Stimulated activated CD8-positive, alpha-beta memory T cell treated with anti-CD3 and anti-CD28 coated beads, Interleukin-4, amount 100 ng/mL, for 4 hours (primary cell): ENCODE measurements at places on chromosomes 2 and 18.

- DNase-seq = no peak
Measured at GRCh38 chr2:100813527-100813926, 6.4 kb upstream of the NPAS2 start.

- no peak for DNase-seq
Measured at GRCh38 chr2:5720426-5720825, 28.2 kb downstream of the SOX11 start.

GRCh38 chr2:26745609-26746327 lies 18.3 kb upstream of the SLC35F6 start:
- DNase-seq = peak; percentile 60

- no peak for DNase-seq
Measured at GRCh38 chr2:47429795-47430194, 26.8 kb downstream of the MSH2 start.

- DNase-seq = no peak
Measured at GRCh38 chr2:239946864-239947728, 78.0 kb downstream of the NDUFA10 start.

GRCh38 chr2:157897106-157897971 lies 21.2 kb upstream of the ACVR1 start:
- DNase-seq = no peak

GRCh38 chr2:41930807-41931566 lies 116.8 kb upstream of the PKDCC start:
- DNase-seq = no peak

DNA sequence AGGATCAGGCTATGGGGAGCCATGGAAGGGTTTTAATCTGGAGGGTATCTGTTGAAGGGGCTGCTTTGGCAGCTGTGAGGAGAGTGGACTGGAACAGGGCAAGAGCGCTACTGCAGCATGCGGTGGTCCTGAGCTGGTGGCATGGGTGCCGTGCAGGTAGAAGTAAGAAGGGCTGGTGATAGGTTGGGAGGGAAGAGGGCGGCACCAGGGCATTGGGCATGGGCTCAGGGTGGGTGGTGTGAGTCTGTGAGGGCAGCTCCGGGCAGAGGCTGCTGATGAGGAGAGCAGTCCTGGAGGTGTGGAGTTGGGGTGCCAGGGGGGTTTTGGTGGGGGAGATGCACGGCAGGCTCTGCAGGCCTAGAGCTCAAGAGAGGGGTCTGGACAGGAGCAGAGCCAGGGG lies 2.1 kb downstream of the ACTG2 start:
- no peak for DNase-seq

DNA sequence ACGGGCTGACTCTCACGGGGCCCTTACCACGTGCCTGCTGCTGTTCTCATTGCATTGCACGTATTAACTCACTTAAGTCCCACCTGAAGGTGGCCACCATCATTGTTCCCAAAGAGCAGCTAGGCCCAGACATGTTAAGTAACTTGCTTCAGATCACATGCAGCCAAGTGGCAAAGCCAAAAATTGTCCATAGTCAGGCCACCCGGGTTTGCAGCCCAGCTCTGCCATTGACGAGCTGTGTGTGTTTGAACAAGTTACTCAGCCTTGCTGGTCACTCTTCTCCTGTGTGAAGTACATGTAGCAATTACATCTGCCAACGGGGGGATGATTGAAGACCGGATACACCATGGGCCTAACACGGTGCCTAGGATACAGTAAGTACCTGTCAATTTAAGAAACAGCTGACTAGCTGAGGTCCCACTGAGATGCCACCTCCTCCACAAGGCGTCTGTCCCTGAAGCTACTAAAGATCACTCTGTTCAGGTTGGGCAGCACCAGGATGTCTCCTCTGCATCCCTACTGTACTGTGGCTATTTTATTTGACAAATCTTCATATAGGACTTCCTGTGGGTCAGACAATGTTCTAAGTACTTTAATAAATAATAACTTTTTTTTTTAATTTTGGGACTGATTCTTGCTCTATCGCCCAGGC lies 154.2 kb upstream of the MYCN start:
- DNase-seq = no peak

GRCh38 chr18:76494231-76495005 lies 624 bp downstream of the ZNF516 start:
- no peak for DNase-seq

GRCh38 chr18:21745231-21745630 lies 4.6 kb downstream of the MIB1 start:
- no peak for DNase-seq

DNA sequence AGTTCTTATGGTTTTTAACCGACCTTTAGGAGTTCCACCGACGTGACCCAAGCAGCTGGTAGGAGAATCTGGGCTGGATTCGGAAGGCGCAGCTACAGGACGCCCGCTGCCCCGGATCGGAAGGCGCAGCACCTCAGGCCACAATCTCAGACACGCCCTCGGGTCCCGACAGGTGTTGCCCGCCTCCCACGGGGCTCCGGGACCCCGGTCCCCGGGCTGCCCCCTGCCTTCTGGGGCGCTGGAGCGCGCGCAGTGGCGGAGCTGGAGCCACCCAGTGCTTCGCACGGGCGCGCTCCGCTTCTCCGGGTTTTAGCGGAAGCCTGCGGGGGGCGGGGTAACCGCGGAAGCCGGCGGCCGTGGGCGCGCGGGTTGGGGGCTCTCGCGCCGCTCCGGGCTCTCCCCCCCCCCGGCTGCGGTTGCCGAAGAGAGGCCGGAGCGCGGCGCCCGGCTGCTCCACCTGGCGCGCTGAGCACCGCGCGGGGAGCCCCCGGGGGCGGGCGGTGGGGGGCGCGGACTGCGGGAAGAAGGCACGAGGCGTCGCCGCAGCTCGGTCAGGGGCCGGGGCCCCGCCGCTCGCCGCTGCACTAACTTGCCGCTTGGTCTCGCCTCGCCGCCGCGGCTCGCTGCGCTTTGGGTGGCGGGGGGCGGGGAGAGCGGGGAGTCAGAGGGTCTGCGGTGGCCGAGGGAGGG lies 718.8 kb downstream of the DPP10 start:
- no peak for DNase-seq

DNA sequence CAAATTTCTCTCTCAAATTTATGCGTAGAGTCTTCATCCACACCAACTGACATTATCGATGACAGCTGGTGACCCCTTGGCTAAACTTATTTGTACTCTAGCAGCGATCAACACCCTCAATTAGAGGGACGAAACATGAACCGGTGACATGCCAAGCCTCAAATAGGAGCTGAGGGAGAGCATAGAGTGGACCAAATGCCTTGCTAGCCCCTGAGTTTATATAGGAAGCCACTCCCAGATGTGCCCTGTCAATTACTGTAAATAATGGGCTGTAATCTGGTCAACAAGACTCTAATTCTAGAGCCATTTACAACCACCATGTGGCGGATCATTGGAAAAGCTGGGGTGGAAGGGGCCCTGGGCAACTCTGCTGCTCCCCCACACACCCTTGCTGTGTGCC lies 47.6 kb upstream of the FHL2 start:
- DNase-seq = no peak

DNA sequence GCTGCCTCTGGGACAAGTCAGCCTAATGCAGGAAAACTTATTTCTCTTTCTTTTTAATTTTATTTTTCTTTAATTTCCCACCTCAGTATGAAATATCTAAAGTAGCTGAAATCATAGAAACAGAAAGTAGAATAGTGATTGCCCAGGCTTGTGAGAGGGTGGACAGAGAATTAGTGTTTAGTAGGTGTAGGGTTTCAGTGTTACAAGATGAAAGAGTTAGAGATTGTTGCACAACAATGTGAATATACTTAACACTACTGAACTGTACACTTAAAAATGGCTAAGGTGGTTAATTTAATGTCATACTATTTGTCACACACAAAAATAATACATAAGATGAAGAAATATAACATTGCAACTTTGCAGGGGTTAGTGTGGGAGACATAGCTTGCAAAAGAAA lies 80.8 kb downstream of the NAT8 start:
- DNase-seq = no peak

DNA sequence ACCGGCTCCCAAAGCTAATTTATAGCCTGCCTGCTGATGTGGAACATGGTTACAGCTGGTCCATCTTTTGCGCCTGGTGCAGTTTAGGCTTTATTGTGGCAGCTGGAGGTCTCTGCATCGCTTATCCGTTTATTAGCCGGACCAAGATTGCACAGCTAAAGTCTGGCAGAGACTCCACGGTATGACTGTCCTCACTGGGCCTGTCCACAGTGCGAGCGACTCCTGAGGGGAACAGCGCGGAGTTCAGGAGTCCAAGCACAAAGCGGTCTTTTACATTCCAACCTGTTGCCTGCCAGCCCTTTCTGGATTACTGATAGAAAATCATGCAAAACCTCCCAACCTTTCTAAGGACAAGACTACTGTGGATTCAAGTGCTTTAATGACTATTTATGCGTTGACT lies 51.4 kb downstream of the TMEM178A start:
- DNase-seq = no peak

- DNase-seq = no peak
Measured at GRCh38 chr2:194205568-194206227, 1451.3 kb upstream of the SLC39A10 start.

DNA sequence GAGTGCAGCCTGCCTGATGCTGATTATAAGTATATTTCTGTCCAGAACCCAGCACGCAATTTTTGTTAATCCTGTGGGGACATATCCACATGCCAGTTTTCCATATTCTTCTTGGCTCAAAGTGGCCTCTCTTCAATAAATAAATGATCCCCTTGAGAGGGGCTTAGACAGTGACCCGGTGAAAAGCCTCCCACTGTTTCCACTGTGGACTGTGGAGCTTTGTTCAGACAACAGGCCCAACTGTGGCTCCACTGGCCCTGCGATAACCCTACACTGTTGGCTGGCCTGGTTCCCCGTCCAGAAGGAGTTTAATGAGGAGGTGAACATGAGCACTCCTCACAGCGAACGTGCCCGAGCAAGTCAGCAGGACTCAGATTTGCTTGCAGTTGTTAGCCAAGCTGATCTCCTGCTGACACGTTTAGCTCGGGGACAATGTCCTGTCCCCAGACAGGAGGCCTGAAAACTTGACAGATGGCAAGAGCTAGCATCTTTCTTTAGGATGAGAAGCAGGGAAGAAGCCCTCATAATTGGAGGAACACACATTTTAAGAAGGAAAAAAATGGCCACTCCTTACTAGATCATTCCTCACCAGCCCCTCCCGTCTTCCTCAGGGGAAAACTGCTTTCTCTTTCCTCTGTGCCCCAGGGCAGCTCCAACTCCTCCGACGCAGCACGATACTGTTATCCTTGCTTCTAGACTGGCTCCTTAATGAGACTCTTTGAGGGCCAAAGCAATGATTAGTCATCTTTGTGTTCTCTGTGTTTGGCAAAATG lies 20.0 kb upstream of the MTCL1 start:
- no peak for DNase-seq

DNA sequence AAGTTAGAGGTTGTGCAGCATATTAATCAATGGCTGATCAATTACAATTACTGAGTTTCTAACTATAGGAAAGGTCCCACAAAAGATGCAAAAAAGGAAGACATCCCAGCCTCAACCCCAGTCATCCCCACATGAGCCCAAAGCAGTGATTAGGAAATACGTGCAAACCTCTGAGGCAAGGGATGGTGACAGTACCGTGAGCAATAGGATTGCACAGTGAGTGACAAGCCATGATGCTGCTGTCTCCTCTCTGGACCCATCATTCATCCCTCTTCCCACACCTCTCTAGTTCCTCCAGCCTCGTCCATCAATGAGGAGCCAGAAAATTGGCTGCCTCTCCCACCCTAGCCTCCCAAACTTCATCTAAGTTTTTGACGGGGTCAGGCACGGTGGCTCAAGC lies 4.0 kb upstream of the SLC11A1 start:
- no peak for DNase-seq

GRCh38 chr2:215711471-215712034 lies 275.7 kb upstream of the FN1 start:
- DNase-seq = no peak

DNA sequence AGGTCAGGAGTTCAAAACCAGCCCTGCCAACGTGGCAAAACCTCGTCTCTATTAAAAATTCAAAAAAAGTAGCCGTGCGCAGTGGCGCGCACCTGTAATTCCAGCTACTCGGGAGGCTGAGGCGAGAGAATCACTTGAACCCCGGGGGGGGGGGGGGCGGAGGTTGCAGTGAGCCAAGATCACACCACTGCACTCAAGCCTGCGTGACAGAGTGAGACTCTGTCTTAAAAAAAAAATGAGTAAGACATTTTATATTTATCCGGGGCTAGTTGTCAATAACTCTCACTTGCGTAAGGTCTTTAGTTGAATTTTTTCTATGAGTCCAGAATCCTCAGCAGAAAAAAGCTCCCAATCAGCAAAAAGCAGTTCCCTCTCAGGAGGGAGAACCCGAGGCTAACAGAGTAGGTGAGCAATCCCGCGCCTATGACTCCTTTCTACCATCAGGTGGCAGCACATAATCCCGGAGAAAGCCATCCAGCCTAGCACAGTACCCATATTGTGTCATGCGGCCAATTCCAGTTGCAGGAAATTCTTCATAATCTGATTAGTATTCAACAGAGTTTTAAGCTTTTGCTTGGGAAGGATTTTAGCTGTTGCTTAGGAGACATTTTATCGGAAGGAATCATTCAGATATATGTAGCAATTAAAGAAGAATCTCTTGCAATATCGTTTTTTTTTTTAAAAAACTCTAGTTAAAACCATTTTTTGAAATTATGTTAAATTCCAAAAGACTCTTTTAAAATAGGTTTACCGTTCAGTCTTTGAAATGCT lies 11.9 kb upstream of the CRYGA start:
- DNase-seq = peak; percentile 23

- no peak for DNase-seq
Measured at GRCh38 chr2:55843096-55843993, 80.2 kb downstream of the EFEMP1 start.

DNA sequence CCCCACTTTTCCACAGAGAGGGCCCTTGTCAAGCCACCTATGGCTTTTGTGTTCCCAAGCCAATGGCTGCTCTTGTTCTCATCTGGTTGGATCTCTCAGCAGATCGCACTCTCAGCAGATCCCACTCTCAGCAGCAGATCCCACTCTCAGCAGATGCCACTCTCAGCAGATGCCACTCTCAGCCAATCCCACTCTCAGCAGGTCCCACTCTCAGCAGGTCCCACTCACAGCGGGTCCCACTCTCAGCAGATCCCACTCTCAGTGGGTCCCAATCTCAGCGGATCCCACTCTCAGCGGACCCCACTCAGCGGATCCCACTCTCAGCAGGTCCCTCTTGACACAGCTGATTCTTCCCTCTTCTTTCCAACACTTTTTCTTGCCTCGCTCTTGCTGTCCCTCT lies 59.3 kb upstream of the MGAT4A start:
- DNase-seq = no peak

GRCh38 chr2:145413261-145414030 lies 893.5 kb upstream of the ZEB2 start:
- DNase-seq = no peak
